Small intestine (tissue), 16 donors: ENCODE measurements at places on chromosomes 16 and 17.

DNA sequence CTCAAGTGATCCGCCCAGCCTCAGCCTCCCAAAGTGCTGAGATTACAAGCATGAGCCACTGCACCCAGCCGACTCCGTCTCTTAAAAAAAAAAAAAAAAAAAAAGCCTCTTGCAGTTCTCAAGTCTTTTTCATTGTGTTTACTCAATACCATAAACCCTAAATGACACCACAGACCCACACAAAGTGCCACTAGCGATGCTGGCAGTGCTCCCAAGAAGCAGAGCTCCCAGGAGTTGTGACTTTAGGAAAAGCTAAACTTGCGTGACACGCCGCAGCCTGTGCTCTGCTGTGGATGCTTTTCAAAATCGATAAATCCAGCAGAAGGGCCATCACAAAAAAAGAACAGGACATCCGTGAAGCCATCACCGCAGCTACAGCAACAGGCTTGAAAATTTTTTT is 114.7 kb downstream of the ANKRD11 start:
- no peak for DNase-seq

DNA sequence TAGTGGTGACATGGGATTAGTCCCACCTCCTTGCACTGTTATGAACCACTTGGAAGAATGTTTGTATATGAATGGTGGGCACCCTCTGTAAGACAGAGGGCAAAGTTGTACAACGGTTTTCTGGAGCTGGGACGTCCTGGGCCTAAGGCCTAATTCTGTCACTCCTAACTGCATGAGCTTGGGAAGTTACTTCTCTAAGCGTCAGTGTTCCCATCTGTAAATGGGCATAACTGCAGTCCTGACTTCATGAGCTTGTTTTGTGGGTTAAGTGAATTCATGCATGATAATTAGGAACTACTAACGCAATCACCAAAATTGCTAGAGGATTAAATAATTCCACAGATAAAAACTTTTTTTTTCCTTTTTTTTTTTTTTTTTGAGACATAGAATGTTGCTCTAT is 1.8 kb downstream of the TBC1D16 start:
- DNase-seq: no peak

DNA sequence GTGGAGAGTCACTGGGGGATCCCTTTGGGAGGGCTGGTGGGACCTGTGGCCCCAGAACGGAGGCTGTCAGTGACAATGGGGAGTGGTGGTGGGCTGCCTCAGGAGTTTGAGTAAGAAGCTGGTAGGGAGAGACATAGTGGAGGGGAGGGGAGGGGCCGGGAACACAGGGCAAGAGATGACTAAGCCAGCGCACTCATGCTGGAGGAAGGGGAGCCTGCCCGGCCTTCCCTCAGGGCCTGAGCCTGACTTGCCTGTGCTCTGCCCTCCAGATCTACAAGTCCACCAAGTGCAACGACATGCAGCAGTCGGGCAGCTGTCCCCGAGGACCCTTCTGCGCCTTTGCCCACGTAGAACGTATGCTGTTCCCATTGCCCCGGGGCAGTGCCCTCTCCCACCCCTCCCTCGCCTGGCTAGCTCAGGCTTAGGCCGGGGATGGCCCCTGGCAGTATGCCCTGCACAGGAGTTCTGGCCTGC is 29.3 kb downstream of the UNC13D start:
- DNase-seq: no peak

- DNase-seq: no peak
These were observed 19.5 kb downstream of the LYRM1 start for GRCh38 chr16:20920091-20920490.

DNA sequence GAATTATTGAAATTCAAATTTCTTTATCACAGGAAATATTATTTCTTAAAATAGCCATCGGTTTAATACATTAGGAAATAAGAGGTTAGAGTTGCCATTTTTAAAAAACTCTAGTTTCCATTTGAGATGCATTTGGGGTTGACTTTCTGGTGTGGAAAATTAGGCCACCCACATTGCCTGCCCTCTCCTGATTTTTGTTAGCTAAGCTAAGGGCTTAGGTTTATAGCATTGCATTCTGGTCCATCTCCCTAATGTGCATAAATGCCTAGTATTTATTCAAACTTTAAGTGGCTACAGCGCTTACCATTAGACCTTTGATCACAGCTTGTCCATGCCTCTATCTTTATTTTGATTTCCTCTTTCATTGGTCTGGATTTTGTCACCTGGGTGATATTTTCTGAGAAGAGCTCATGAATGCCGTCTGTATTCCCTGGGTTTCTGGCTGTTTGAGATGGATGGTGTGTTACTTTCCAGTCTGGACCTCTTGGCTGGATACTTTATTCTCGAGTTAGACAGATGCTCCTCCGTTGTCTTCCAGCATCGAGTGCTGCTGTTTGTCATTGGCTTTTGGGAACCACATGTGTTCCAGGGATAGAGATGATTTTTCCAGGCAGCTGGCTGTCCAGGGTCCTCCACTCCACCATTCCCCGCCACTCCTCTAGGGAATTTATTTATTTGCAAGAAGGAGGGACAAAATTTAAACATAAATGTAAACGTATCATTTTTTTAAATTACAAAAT is 120.3 kb downstream of the KATNIP start:
- DNase-seq: no peak

- DNase-seq: no peak
These were observed 165.3 kb downstream of the MRTFB start for GRCh38 chr16:14236401-14236800.

- no peak for DNase-seq
These were observed 26.8 kb upstream of the HOXB13 start for GRCh38 chr17:48755356-48755755.

- DNase-seq: peak; percentile 57
These were observed 37.2 kb downstream of the IRF8 start for GRCh38 chr16:85935974-85936760.
